ENCODE measurements at places on chromosomes 1 and 21.

- peak; percentile 43 for DNase-seq
Measured at GRCh38 chr1:107862064-107862463, 102.9 kb downstream of the VAV3 start.

DNA sequence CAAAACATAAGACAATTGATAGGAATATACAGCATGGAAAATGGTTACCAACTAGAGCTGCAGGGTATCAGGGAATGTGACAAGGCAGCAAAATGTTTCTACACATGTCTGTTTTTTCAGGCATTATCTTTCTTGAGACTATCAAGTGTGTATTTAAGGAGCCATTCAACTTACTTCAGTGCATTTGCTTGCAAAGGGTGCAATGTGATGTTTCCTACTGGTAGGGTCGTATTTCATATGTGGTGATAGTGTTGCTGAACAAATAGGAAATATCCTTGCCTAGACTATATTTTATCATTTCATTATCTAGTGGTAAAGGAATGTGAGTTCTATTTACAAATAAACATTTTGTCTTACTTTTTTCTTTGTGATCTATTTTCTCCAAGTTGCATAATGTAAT lies 42.4 kb downstream of the PTPRC start:
- no peak for DNase-seq

- DNase-seq = no peak
Measured at GRCh38 chr1:231558708-231559185, 30.3 kb downstream of the TSNAX start.

GRCh38 chr1:8307628-8308027 lies 10.3 kb upstream of the SLC45A1 start:
- DNase-seq = no peak

- peak; percentile 95 for DNase-seq
Measured at GRCh38 chr1:1136547-1137230, 20.8 kb upstream of the C1orf159 start.

DNA sequence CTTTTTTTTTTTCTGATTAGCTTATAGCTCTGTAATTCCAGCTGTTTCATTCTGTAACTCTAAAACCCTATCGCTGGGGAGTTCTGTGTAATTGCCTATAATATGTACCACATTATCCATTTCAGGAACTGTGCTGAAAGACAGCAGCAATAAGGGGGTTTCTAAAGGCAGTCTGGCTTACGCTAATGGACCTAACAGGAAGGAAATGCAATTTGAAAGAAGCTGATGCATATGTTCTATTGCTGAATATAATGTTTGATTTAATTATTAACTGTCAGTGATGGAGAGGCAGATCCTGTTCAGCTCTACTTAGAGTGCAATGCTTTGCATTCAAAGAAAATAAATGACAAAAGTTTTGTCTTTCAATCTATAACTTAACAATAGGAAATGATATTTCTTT lies 209.4 kb upstream of the SNX7 start:
- no peak for DNase-seq

DNA sequence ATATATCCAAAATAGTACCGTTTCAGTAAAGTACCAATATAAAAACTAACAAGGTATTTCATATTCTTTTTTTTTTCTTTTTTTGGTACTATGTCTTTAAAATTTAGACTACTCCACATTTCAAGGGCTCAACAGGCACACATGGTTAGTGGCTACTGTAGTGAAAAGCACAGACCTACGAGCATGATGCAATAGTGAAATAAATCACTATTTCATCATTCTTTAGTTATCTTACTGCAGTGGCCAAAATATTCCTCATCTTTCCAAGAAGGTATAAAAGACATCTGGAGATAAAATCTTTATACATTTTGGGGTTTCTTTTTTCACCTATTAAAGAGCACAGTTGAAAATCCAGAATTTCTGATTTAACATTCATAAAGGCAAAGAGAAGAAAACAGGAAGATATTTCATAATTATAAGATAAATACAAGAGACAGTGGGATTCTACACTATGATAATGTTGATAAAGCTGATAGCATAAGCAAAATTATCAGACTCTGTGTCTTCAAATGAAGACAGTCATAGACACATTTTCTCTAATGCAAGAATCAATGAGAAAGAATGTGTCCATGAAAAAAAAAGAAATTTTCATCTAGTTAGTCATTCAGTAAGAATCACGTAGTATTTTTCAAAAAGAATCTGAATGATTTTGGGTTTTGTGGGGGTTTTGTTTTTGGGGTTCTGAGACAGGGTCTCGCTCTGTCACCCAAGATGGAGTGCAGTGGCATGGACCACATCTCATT lies 41.9 kb downstream of the CEP170 start:
- DNase-seq = no peak

GRCh38 chr1:198153804-198154203 lies 3.0 kb upstream of the NEK7 start:
- peak; percentile 32 for DNase-seq

DNA sequence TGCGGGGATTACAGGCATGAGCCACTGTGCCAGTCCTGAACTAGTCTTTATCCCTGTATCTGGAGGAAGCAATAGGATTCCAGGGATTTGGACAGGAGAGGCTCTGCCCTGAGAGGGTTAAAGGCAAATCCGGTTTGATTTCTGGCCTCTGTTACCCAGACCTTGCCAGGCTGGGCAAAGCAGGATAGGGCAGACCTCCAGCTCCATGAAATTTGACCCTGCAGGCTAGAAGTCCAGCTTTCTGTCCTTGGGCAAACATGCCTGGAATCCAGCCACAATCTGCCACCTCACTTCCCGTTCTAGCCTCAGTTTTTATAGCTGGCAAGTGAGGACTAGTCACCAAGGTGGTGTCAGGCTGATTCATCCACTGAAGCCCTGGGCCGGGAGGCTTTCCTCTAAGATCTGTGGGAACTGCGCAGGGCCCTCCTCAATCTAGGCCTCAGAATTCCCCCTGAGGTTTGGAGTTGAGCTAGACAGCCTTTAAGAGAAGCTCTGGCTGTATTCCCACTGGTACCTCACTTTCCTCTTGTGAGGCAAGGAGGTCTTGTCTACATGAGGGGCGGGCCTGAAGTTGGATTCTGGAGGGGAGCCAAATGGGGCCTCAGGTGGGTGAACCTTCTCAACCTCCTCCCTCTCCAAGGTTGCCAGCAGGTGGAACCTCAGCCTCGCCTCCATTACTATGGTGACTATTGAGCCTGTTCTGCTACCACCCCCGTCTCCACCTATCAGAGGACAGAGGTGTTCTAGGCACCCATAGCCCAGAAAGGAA lies 7.0 kb upstream of the P3R3URF start:
- DNase-seq = peak; percentile 94

- DNase-seq = no peak
Measured at GRCh38 chr1:90798344-90798743, 81.2 kb upstream of the BARHL2 start.

DNA sequence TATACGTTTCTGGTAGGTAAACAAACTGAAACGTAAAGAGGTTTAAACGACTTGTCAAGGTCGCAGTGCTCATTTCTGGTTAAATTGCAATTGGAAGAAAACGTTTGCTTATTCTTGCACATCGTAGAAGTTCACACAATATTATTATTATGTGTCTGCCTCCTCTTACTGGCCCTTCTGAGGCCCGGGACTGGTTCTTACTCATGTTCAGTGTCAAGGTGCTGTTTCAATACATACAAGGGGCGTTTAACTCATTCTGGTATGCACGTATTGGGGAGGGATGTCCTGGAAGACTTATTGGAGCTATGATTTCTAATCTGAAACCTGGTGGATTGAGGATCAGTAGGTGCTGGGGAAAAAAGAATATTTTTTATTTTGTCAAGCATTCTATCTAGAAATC lies 932 bp downstream of the RPF1 start:
- peak; percentile 11 for DNase-seq

- no peak for DNase-seq
Measured at GRCh38 chr1:8166406-8166805, 140.3 kb upstream of the ERRFI1 start.

GRCh38 chr1:171251042-171251951 lies 3.0 kb downstream of the FMO1 start:
- peak; percentile 51 for DNase-seq

- no peak for DNase-seq
Measured at GRCh38 chr1:162670928-162671663, 38.8 kb downstream of the DDR2 start.

DNA sequence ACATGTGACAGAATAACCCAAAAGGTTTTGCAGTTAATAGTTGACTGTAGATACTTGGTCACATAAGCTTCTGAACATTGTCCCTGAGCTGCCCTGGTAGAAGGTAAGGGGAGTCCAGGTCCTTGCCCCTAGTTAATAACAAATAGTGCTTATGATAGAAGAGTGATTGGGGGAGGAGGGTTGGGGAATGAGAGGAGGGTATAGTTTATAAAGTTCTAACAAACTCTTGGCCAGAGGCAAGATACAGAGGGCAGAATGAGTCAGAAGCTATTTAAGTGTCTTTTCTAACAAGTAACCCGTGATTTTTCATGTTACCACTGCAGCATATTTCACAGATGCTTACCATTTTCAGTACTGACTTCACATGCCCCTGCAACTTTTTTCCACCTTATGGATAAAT lies 26.7 kb upstream of the MYOCOS start:
- no peak for DNase-seq

DNA sequence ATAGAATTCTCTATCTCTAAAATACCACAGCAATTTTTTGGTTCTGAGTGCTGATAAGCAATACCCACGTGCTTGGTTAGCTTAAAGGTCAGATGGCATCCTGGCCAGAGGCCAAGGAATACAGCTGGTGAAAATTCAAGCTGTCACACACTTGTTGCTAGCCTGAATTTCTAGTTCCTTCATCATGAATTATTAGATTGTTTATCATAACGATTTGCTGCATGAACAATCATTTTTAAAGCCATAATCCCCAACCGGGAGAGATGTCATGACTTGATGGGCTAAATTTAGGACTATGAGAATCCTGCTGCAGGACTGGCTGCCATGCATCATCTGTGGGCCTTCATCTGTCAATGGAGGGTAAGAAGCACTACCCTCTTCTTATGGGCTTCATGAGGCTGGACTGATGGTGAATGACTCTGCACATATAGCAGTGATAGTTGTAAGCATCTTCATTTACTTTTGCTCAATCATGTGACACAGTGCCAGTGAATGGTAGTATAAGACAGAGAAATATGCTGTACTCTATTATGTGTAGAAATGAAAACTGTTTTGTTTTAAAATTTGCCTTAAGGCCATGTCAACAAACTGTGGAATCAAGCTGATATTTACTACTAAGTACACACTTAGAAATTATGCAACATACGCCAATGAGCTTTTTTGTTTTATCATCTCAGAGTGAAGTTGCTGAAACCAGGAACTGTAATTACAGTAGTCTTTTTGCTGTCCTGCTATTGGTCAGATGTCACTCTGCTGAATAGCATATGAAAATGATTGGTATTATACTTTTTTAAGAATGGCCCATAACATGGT lies 80.5 kb upstream of the RALGPS2 start:
- peak; percentile 79 for DNase-seq

DNA sequence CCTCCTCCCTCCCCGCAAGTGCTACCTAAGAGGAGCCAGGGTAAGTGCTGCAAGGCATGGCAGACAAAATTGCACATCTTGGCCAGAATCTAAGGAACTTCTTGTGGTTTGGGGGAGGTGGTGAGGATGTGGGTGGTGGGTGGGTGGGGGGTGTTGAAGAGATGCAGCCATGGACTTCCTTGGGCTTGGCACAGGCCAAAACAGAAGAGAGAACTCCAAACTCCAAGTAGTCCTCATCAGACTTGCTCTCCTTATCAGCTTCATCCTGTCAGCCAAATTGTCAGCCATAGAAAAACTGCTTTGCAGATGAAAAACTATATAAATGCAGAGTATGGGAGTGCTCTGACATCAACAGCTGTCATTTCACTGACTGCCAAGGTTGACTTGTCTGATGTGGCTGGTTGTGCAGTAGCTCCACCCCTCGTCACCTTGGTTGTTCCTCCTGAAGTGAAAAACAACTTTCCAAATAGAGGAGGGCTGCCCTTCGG lies 7.1 kb downstream of the AMIGO1 start:
- DNase-seq = peak; percentile 51

DNA sequence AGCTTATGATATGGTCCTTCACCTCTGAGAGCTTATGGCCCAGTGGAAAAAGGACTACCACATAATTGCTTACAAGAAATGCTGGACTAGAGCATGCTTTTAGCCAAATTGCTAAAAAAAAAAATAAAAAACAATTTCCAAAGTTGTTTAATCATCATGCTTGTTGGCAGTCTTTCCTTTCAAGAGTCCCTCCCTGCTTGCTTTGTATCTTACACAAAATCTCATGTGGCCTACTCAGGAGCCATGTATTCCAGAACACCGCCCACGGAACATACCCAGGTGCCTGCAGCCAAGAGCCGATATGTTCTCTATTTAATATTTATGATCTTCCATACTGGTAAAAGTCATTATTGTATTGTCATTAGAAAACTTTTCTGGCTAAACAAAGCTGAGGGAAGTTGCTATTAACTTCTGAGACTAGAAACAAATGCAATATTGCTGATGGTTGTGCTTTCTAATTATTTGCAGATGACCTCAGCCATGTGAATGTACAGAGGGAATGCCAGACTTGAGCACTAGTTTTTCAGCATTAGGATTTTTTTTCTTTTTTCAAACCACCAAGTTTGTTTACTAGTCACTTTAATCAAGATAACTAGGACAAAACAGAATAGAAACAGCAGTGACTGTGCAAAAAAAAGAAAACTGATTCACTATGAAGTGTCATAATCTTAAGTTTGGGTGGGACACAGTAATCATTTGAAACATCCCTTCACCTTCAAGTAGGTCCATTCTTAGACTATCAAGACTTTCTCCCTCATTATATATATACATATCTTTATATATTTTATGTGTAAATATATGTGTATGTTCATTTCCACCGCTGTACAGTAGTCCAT lies 129.3 kb upstream of the GORAB start:
- DNase-seq = peak; percentile 32

GRCh38 chr1:193185901-193186731 lies at the start of gene B3GALT2:
B3GALT2 (minus strand) TSS chr1:193186613; CDS start chr1:193181562, 5,051 bp downstream.
- DNase-seq = peak; percentile 84

DNA sequence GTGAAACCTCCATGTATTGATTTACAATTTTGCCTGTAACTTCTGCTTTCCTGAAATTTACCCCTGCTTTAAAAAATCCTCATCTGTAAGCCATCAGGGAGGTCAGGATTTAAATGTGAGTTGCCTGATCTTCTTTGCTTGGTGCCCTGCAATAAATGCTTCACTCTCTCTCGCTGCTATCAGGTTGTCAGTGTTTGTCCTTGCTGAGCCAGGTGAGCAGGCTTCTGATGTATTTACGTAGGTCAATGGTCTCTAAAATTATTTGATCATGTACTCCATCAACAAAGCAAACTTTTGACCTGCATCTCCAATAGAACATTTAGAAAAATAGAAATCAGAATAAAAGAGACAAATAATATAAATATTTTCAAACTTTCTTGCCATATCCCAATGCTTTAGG lies 453.4 kb downstream of the DPYD start:
- DNase-seq = no peak

- DNase-seq = no peak
Measured at GRCh38 chr1:57796616-57797015, 372.8 kb upstream of the DAB1 start.

- DNase-seq = peak; percentile 60
Measured at GRCh38 chr1:226444901-226445300, 37.0 kb upstream of the PARP1 start.
